ENCODE measurements at places on chromosomes 7 and 10. TPM values are rescaled to one million over a fixed set of nuclear protein-coding genes. Genes with fewer than 3 reads are reported as not detected.

DNA sequence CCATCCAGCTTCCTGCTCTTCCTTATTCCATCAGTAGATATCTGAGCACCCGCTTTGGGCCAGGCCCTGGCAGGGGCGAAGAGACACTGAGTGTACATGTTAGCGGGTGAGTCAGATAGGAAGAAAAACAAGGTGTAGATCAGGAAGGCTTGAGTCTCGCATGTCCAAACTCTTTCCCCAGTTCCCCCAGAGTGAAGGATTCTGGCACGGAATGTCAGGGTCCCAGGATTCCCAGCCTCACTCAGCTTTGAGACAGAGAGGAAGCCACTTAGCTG is 24.1 kb upstream of the CHST15 start:
- no peak for DNase-seq
- no peaks in the 10 kb centered on the region for H3K36me3 ChIP-seq
- no peaks in the 10 kb centered on the region for H3K4me1 ChIP-seq
- no peaks in the 10 kb centered on the region for H3K27me3 ChIP-seq
- no peak overlapping the region for H3K27ac ChIP-seq

DNA sequence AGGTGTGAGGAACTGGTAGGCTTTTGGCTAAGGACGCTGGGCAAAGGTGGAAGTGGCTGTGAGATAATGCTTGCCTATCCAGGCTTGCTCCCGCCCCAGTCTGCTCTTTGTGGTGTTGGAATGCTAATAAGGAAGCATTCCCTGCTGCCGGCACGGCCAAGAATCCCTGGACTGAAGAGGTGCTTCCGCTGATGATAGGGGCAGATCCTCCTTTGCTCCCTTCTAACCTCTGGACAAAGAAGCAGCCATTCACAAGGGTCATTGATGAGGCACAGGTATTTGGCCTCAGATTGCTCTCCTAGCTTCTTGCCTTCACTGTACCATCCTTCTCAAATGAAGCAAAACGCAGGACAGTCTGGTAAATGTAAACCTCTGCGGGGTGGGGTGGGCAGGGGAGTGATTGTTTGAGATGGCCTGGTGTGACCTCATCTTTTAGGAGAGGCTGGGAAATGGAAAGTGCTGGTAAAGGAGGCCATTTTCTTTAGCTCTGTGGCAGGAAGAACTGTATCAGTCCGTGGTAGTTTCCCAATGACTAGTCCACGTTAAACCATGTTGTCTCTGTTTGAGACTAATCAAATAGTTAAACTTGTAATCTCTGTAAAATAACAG is 1.7 kb downstream of the PGAM1 start:
- H3K4me3 ChIP-seq = peak overlapping the region; percentile 96
- no peak overlapping the region for H3K27ac ChIP-seq
- H3K4me1 ChIP-seq = peaks cover 15% of the 10 kb centered on the region
- peaks cover 40% of the 10 kb centered on the region for H3K36me3 ChIP-seq
- DNase-seq = no peak
- no peaks in the 10 kb centered on the region for H3K27me3 ChIP-seq

DNA sequence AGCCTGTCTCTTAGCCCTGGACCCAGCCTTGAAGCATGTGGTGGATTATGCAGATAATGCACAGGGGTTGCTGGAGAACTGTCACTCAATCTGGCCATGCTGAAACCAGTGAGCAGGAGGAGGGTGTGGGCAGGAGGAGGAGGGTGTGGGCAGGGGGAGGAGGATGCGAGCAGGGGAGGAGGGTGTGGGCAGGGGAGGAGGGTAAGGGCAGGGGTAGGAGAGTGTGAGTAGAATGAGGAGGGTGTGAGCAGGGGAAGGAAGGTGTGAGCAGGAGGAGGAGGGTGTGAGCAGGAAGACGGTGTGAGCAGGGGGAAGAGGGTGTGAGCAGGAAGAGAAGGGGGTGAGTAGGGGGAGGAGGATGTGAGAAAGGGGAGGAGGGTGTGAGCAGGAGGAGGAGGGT is 18.8 kb downstream of the CAMK2B start:
- H3K4me1 ChIP-seq = 0 out of 2 replicates have a peak, but pooled peaks cover 2% of the 10 kb centered on the region
- no peak for DNase-seq
- H3K4me3 ChIP-seq = no peak overlapping the region
- no peaks in the 10 kb centered on the region for H3K27me3 ChIP-seq
- H3K36me3 ChIP-seq = no peaks in the 10 kb centered on the region
- H3K27ac ChIP-seq = no peak overlapping the region

DNA sequence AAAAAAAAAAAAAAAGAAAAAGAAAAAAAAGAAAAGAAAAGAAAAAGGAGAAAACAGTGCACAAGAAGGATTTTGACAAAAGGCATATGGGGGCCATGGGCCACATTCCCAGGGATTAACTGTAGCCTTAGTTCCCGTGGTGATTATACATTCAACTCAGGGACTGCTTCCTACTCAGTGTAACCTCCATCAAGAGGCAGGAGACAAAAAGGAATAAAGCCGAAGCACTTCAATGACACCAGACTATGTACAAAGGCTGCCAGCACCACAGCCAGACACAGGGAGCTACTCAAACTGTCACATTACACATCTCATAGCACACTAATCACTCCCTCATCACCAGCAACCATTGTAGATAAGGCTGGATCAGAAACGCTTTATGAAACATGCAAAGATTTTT is 5.1 kb upstream of the PMPCB start:
- no peak for DNase-seq
- no peaks in the 10 kb centered on the region for H3K27me3 ChIP-seq
- H3K36me3 ChIP-seq = no peaks in the 10 kb centered on the region
- H3K4me3 ChIP-seq = no peak overlapping the region
- H3K27ac ChIP-seq = no peak overlapping the region

- no peak overlapping the region for H3K27ac ChIP-seq
- no peak for DNase-seq
- H3K4me3 ChIP-seq = no peak overlapping the region
- no peaks in the 10 kb centered on the region for H3K36me3 ChIP-seq
Measured at GRCh38 chr7:151274396-151274795, 25.9 kb upstream of the SMARCD3 start.

The HOXA3 gene
- 13.8 TPM for total RNA-seq

The FAM149B1 gene
- 39.1 TPM for total RNA-seq

Data from PC-3 (cell line).